ENCODE measurements at places on chromosomes 6 and 20. TPM values are rescaled to one million over a fixed set of nuclear protein-coding genes. Genes with fewer than 3 reads are reported as not detected.

- no peaks in the 10 kb centered on the region for H3K4me1 ChIP-seq
- no peaks in the 10 kb centered on the region for H3K36me3 ChIP-seq
- DNase-seq = peak; percentile 37
- no peak overlapping the region for H3K27ac ChIP-seq
Measured at GRCh38 chr20:35700625-35701148, 1.5 kb downstream of the ROMO1 start.

The HCRTR2 gene
- not detected for total RNA-seq

DNA sequence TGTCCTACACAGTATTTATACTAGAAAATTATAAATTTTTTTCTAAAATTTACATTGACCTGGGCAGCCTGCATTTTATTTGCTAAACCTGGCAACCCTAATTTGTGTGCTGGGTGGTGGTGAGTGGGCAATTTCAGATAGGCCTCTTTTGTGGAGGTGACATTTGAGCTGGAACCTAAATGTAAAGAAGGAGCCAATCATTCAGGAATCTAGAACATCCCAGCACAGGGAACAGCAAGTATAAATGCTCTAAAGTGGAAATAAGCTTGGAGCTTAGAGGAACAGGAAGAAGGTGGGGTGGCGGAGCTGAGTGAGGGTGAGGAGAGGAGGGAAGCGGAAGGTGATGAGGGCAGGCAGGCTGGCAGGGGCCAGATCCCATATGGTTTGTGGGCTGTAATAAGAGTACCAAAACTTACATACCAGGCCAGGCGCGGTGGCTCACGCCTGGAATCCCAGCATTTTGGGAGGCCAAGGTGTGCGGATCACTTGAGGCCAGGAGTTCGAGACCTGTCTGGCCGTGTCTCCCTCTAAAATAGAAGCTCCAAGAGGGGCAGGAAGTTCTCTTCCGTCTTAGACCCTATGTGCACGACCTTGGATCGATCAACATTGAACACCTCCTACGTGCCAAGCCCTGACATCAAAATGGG lies 549 bp upstream of the CSE1L start:
- peak; percentile 79 for DNase-seq
- no peaks in the 10 kb centered on the region for H3K36me3 ChIP-seq
- H3K4me1 ChIP-seq = no peaks in the 10 kb centered on the region
- H3K27ac ChIP-seq = peak overlapping the region; percentile 16
- peak overlapping the region; percentile 9 for H3K4me3 ChIP-seq

The PSORS1C1 gene
- total RNA-seq = 3.0 TPM

The XKR7 gene
- total RNA-seq = not detected

GRCh38 chr6:90268178-90268577 lies 28.5 kb downstream of the BACH2 start:
- DNase-seq = no peak
- H3K27ac ChIP-seq = no peak overlapping the region
- H3K4me1 ChIP-seq = no peaks in the 10 kb centered on the region
- no peaks in the 10 kb centered on the region for H3K27me3 ChIP-seq
- H3K4me3 ChIP-seq = no peak overlapping the region

- peaks cover 4% of the 10 kb centered on the region for H3K36me3 ChIP-seq
- peak; percentile 88 for DNase-seq
- H3K27me3 ChIP-seq = no peaks in the 10 kb centered on the region
Measured at GRCh38 chr20:38222231-38222922, 38.2 kb downstream of the KIAA1755 start.

- H3K27me3 ChIP-seq = no peaks in the 10 kb centered on the region
- H3K4me3 ChIP-seq = peak overlapping the region; percentile 1
- no peaks in the 10 kb centered on the region for H3K4me1 ChIP-seq
- no peaks in the 10 kb centered on the region for H3K36me3 ChIP-seq
- peak; percentile 57 for DNase-seq
- H3K27ac ChIP-seq = no peak overlapping the region
Measured at GRCh38 chr6:113857556-113858479, 673 bp downstream of the MARCKS start.

The ARG1 gene
- 0.87 TPM for total RNA-seq

GRCh38 chr6:91562955-91563354 lies 976.1 kb upstream of the MAP3K7 start:
- no peak overlapping the region for H3K27ac ChIP-seq
- no peak overlapping the region for H3K4me3 ChIP-seq
- H3K4me1 ChIP-seq = no peaks in the 10 kb centered on the region
- no peaks in the 10 kb centered on the region for H3K27me3 ChIP-seq
- H3K36me3 ChIP-seq = no peaks in the 10 kb centered on the region

DNA sequence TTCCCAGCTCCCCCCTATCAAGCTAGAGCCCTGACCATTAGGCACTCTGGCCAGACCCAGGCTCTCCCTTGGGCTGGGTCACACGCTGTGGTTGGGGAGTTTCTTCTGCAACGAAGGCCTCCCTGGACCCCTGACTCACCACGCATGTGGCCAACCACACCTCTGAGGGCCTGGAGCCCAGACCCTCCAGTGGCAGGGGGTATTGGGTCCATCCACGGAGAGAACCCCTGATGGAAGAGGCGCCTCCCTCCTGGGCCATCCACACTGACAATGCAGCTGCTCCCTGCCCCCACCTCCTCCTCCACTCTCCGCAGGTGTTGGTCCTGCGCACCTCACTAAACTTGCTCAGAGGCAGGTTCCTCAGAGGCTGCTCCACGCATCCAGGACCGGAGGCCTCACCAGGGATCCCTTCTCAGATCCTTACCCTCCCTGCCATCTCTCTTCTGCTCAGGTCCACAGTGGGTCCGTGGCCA lies 125.4 kb downstream of the RNASET2 start:
- no peaks in the 10 kb centered on the region for H3K36me3 ChIP-seq
- no peak overlapping the region for H3K27ac ChIP-seq
- H3K27me3 ChIP-seq = no peaks in the 10 kb centered on the region
- H3K4me1 ChIP-seq = no peaks in the 10 kb centered on the region

GRCh38 chr6:37442416-37443215 lies 9.6 kb downstream of the CMTR1 start:
- no peak overlapping the region for H3K27ac ChIP-seq
- no peaks in the 10 kb centered on the region for H3K27me3 ChIP-seq
- peaks cover 3% of the 10 kb centered on the region for H3K36me3 ChIP-seq
- no peak overlapping the region for H3K4me3 ChIP-seq

DNA sequence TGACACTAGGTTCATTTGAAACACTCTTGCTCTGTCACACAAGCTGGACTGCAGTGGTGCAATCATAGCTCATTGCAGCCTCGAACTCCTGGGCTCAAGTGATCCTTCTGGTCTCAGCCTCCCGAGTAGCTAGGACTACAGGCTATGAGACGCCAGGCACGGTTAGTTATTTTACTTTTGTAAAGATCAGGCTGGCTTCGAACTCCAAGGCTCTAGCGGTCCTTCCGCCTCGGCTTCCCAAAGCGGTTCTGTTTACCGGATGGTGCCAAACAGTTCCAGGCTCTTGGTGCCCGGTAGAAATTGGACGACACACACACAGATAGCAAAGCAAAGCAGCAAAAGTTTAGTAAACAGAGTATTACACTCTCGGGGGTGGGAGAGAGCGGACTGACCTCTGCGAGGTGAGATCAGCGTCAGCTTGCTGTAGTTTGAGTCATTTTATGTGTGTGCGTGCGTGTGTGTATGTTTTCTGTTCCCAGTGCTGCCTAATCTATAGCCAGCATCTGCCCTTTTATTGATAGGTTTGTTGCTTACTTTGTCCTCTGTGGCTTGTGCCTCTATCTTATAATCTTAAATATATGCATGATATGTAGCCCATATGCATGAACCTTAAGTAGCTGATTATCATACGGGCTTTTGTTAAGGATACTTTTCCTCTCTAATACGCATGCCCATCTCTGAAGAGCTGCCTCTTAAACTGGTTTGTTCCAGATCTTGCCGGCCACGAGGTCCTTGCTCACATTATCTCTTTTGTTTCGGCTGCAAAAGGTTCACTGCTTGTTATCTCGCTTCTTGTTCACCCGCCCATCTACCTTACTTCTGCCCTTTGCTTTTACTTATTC lies 75.2 kb downstream of the OR2B2 start:
- H3K27ac ChIP-seq = peak overlapping the region; percentile 91
- no peaks in the 10 kb centered on the region for H3K4me1 ChIP-seq
- H3K4me3 ChIP-seq = peak overlapping the region; percentile 67
- DNase-seq = peak; percentile 81
- H3K27me3 ChIP-seq = no peaks in the 10 kb centered on the region
- no peaks in the 10 kb centered on the region for H3K36me3 ChIP-seq

GRCh38 chr6:119986934-119987549 lies 637.5 kb upstream of the MAN1A1 start:
- no peak for DNase-seq
- no peaks in the 10 kb centered on the region for H3K27me3 ChIP-seq
- no peaks in the 10 kb centered on the region for H3K4me1 ChIP-seq
- H3K27ac ChIP-seq = no peak overlapping the region

DNA sequence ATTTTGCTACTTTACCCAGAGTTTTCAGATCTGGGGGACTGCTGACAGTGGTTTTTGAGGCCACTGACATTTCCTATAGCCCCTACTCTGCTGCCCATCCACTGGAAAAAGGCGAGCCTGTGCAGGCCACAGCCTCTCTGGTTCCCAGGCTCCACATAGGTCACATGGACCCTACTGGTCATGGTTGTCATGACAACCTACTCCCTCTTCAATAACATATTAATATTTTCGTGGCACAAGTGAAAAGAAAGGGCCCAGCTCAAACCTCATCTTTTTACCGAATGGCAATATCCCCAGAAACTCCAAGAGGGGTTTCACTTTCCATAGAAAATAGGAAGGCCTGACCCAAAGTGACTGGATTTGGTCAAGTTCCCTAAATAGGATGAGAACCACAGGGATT lies 11.0 kb upstream of the FOXO3 start:
- no peaks in the 10 kb centered on the region for H3K4me1 ChIP-seq
- no peak overlapping the region for H3K27ac ChIP-seq
- no peaks in the 10 kb centered on the region for H3K27me3 ChIP-seq
- no peak for DNase-seq
- no peaks in the 10 kb centered on the region for H3K36me3 ChIP-seq

GRCh38 chr6:88662653-88663174 lies 300.7 kb downstream of the RNGTT start:
- H3K27ac ChIP-seq = no peak overlapping the region
- H3K27me3 ChIP-seq = no peaks in the 10 kb centered on the region
- no peak for DNase-seq
- H3K4me3 ChIP-seq = no peak overlapping the region
- H3K4me1 ChIP-seq = no peaks in the 10 kb centered on the region

- no peaks in the 10 kb centered on the region for H3K4me1 ChIP-seq
- no peaks in the 10 kb centered on the region for H3K36me3 ChIP-seq
- H3K4me3 ChIP-seq = no peak overlapping the region
- H3K27ac ChIP-seq = no peak overlapping the region
Measured at GRCh38 chr20:64040231-64041039, 4.5 kb downstream of the C20orf204 start.

The MAFB gene
- 66.3 TPM for total RNA-seq

The GPX5 gene
- not detected for total RNA-seq

- H3K4me3 ChIP-seq = no peak overlapping the region
- no peaks in the 10 kb centered on the region for H3K4me1 ChIP-seq
- DNase-seq = no peak
- H3K27ac ChIP-seq = no peak overlapping the region
Measured at GRCh38 chr6:168825226-168826077, 384.5 kb downstream of the SMOC2 start.

The ATAT1 gene
- total RNA-seq = 5.8 TPM

The SLC22A16 gene
- 0.55 TPM for total RNA-seq

The MCHR2 gene
- total RNA-seq = not detected

- no peaks in the 10 kb centered on the region for H3K4me1 ChIP-seq
- no peak overlapping the region for H3K4me3 ChIP-seq
- H3K27ac ChIP-seq = no peak overlapping the region
- H3K27me3 ChIP-seq = no peaks in the 10 kb centered on the region
- H3K36me3 ChIP-seq = no peaks in the 10 kb centered on the region
Measured at GRCh38 chr6:39239527-39240154, 10.4 kb upstream of the KCNK5 start.

- no peaks in the 10 kb centered on the region for H3K36me3 ChIP-seq
- H3K27ac ChIP-seq = no peak overlapping the region
- peak; percentile 82 for DNase-seq
- H3K27me3 ChIP-seq = no peaks in the 10 kb centered on the region
- H3K4me3 ChIP-seq = no peak overlapping the region
Measured at GRCh38 chr6:32148289-32149091, 3.2 kb downstream of the PRRT1 start.

The MCCD1 gene
- total RNA-seq = not detected

The HLA-DPB1 gene
- 215 TPM for total RNA-seq

All from aorta (tissue), 5 donors.